ENCODE measurements at places on chromosomes 13 and 19.

DNA sequence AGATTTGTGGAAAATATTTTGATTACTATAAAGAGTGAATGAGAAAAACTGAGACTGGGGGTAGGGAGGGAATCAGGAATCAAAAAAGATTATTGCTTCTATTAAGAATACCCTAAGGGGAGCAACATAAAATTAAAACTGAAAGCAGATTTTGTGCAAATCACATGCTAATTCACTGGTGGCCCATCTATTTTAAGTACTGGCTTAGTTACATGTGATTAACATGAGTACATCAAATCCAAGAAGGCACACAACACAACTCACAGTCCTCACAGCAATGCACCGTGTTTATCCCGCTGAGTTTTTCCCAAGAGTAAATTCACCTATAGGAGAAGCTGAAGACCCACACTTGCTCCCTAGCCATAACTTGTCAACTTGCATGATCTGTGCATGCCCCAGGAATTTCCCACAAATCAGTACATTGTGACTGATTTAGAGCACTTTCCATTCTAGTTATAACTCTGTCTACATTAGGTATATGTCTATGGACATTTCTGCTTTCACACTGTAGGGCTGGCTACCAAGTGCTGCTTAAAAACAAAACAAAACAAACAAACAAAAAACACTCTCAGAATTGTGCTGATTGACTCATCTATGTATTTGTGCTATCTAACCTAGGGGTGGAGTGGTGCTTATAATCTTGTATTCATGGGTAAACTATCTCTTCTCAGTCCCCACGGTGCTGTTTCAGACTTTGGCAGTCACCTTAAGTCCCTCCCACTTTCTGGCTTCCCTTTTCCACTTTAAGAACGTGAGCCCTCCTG is 24.3 kb downstream of the AMER2 start:
- no peak for DNase-seq

GRCh38 chr19:15108145-15108844 is 1.1 kb downstream of the SYDE1 start:
- DNase-seq, result peak; percentile 49

DNA sequence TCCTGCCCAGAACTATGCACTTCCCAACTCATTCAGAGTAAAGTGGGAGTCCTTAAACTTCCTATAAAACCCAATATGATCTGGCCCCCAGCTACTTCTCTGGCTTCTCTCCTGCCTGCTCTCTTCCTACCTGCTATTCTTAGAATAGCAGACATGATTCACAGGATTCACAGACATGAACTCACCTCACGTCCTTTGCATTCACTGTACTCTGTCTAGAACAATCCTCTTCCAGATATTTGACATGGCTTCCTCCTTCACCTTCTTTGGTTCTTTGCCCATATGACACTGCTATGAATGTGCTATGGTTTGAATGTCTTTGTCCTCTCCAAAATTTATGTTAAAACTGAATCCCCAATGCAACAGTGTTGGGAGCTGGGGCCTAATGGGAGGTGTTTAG is 154.9 kb downstream of the UGGT2 start:
- no peak for DNase-seq

GRCh38 chr13:99693852-99694611 is 192.8 kb downstream of the TM9SF2 start:
- DNase-seq, result no peak

DNA sequence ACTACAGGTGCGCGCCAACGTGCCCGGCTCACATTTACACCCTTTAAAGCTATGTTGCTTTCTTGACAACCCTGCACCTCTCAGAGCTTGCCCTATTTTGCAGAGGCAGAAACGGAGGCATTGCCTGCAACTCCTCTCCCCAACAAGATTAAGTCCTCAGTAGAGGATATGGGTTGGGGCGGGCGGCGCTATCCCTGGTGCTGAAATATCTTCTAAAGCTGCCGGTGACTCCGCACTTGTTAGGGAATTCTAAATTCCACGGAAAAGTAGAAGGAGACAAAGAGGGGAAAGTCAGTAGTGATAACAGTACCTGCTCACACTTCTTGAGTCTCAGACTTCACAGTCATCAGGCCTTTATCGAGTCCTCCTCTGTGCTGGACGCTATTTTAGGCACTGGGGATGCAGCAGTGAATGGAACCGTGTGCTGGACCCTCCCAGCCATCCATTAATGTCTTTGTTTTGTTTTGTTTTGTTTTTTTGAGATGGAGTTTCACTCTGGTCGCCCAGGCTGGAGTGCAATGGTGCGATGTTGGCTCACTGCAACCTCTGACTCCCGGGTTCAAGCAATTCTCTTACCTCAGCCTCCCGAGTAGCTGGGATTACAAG is 18.0 kb downstream of the SLC5A5 start:
- DNase-seq, result no peak

- no peak for DNase-seq
Measured at GRCh38 chr13:85985797-85986196, 186.6 kb upstream of the SLITRK6 start.

DNA sequence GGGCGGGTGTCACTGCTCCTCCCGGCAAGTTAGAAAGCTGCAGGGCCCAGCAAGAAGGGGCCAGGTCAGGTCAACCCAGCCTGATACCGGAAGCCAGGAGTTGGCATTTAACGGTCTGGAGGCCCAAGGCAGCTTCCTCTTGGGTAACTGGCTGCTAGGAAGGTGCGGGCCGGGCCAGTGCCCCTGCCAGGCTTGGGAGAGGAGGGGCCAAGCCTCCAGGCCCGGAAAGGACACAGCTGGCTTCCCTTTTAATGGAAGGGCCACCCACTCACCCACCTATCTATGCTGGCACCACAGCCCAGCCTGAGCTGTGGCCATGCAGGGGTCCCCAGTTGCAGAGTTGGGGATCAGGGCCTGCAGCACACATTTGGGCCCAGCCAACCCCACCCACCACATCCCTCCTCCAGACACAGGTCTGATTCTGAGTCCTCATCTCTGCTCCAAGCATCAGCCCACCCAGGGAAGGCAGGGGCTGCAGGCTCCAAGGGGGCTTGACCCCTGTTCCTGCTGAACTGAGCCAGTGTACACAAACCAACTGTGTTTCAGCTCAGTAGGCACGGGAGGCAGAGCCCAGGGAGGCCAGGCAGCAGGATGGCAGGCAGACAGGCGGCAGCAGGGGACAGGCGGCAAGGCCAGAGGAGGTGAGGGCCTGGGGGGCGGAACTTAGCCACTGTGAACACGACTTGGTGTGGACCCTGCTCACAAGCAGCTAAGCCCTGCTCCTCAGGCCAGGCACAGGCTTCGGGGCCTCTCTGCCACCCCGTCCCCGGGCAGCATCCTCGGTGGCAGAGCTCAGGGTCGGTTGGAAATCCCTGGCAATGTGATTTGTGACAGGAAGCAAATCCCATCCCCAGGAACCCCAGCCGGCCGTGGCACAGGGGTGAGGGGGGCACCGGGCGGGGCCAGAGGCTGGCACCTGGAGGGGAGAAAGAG is 40.8 kb downstream of the ZSWIM4 start:
- peak; percentile 81 for DNase-seq

- DNase-seq, result no peak
Measured at GRCh38 chr13:47027780-47028437, 131.1 kb upstream of the HTR2A start.

GRCh38 chr13:93624311-93624777 is 397.7 kb downstream of the GPC6 start:
- no peak for DNase-seq

GRCh38 chr13:27398360-27398759 is 26.1 kb upstream of the GTF3A start:
- DNase-seq, result no peak

DNA sequence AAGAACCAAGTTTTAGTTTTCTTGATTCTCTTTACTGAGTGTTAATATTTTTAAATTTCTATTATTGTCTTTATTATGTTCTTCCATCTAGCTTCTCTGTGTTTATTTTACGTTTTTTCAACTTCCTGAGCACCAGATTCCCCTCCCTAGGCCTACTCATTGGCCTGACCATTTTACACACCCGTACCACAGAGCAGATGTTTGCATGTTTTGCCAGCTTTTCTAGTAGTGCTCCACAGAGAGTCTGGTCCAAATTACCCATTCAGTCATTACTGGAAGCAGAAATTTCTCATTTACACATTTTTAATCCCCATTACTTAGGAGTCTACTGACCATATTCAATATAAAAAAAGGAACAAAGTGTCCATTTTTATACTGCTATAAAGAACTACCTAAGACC is 66.9 kb downstream of the ING1 start:
- no peak for DNase-seq

- no peak for DNase-seq
Measured at GRCh38 chr13:104296286-104296685, 1230.1 kb upstream of the SLC10A2 start.

DNA sequence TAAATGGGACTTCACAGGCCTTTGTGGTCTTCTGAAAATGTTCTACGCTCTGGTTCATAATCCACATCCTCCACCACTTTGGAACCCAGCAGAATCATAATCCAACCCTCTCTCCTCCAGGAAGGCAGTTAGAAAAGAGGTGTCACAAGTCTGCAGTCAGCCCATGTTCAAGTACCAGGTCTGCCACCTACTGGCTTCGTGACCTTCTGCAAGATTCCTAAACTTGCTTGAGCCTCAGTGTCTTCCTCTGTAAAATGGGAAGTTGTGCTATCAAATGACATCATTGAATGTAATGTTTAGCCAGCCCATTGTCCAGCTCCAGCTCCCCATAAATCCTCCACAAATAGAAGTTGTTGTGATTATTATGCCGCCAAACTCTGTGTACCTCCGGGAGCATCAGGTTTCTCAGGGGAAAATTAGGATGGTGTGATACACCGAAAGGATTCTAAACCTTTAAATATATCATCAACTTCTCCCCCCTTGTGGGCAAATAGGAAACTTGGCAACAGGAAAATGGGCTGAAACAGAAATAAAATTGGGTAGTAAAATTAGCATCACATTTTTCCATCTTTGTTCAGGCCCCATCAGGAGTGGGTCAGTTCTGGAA is 109.7 kb downstream of the NUFIP1 start:
- no peak for DNase-seq

GRCh38 chr13:90493667-90494066 is 853.8 kb upstream of the MIR17HG start:
- DNase-seq, result no peak

DNA sequence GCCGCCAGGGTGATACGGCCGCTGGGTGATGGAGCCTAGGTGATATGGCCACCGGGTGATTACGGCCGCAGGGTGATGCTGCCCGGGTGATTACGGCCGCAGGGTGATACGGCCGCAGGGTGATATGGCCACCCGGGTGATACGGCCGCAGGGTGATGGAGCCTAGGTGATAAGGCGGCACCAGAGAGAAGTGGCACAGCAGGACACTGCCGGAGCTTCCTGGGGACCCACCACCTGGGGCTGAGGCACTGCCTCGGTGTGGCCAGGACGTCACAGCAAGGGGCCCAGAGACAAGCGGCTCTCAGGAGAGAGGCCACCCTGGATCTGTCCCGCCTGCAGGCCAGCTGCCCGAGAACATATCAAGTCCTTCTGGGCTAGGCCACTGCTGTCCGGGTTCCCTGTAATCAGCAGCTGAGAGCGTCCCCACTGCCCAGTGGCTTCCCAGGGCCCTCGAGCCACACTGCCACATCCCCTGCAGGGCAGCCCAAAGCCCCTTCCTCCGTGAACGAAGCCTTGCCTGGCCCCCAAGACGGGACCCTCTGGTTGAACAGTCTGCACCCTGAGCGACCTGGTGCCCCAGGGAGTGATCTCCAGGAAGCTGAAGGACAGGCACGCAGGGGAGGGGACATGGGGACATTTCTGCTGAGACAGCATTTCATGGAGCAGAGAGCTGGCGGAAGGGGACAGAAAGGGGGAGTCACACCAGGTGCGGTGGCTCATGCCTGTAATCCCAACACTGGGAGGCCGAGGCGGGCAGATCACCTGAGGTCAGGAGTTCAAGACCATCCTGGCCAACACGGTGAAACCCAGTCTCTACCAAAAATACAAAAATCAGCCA is 22.1 kb downstream of the ZNF787 start:
- DNase-seq, result no peak

DNA sequence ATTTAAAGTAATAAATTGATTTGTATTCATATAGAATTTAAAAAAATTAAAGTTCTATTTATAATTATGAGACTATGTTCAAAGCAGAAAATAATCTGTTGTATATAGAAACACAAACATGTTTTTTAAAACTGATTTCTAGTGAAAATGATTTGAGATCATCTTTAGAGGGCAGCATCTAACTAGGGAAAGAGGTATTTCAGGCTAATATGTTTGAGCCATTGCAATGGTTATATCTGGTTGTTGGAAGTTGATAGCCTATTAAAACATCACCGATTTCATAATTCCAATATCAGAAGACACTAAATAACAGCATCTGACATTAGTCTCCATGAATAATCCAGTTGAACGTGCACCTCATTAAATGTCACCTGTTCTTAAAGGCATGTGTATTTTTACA is 79.8 kb upstream of the SLITRK6 start:
- DNase-seq, result no peak

DNA sequence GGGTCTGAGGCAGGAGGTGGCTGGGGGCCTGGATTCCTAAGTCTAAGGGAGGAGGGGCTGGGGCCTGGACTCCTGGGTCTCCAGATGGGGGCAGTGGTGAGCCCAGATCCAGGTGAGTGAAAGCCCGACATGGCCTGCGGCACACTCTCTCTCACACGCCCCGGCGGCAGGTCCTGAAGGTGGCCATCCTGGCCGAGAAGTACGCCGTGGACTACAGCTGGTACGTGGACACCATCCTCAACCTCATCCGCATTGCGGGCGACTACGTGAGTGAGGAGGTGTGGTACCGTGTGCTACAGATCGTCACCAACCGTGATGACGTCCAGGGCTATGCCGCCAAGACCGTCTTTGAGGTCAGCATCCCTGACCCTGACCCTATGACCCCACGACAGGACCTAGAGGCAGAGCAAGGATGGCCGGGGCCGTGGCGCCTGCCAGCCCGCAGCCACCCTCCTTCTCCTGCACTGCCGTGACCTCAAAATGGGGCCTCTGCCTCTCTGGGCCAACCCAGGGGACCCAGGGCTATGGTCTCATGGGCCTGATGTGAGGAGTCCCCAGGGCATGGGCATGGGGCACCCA is 13.2 kb downstream of the FUZ start:
- no peak for DNase-seq

DNA sequence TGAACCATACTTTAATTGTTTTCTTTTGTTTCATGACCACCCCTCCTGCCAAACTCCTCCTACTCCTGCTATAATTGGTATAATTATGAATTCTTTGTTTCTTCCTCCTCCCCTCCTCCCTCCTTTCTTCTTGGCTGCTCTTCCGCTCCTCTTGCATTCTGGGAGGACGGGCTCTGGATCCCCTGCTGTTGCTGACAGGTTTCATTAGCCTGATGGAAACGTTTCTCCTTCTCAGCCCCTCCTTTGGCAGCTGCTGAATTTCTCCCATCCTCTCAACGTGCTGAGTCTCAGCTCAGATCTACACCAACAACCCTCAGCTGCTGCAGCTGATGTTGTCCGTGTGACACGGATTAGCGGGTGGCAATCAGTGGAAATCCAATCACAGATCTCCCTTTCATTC is 97.1 kb upstream of the UBAC2 start:
- DNase-seq, result no peak

- DNase-seq, result no peak
Measured at GRCh38 chr19:48392860-48393558, 459 bp upstream of the GRIN2D start.

- DNase-seq, result no peak
Measured at GRCh38 chr19:46599716-46600373, 1.3 kb upstream of the CALM3 start.
